ENCODE measurements at places on chromosomes 7 and 10. TPM values are rescaled to one million over a fixed set of nuclear protein-coding genes. Genes with fewer than 3 reads are reported as not detected.

GRCh38 chr7:67764289-67764688, 767.7 kb downstream of the TYW1 start:
- no peak for DNase-seq

HOXA3 gene
- 0.84 TPM for polyA plus RNA-seq

CEP41 gene
- 21.5 TPM for polyA plus RNA-seq

GRCh38 chr10:118732245-118733165, 22.3 kb downstream of the CACUL1 start:
- DNase-seq: no peak

DGKI gene
- polyA plus RNA-seq: 0.01 TPM

DNA sequence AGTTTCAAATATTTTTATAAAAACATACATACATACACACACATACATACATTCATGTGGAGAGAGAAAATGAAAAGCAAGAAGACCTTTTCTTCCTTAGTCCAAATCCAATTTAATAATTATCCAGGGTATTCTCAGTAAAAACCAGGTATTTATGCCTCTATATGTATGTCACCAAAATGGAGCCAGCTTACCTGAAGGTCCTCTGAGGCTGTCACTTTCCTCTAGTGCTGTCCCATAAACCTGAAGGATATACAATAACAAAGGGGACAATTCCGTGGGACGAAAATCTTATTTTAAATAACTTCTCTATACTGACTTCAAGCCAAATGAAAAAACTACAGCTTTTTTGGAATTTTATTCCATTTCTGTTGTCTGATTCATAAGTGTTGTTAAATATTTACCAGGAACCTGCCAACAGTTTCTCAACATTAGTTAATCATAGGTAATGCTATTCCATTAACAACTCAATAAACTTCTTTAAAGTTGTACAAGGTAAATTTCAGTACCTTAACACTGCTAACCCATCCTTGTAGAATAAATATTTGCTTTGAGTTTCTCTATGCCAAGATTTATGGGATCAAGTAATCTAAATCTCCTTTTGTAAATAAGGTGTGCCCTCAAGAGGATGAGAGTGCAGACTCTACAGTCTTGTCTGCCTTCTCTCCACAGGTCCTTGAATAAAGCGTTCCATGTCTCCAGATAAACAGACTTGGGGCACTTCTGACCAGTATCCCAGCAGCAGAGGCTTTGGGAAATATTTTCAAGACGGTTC, 260.3 kb downstream of the AHR start:
- DNase-seq: no peak

All from keratinocyte (primary cell).